AG09319 (cell line): ENCODE measurements at places on chromosomes 5 and 9.

GRCh38 chr5:141997358-141997960, 15.4 kb downstream of the GNPDA1 start:
- no peak for DNase-seq

GRCh38 chr5:111143910-111144309, 51.8 kb downstream of the WDR36 start:
- DNase-seq: peak; percentile 81

GRCh38 chr5:179805529-179806249, 977 bp downstream of the MGAT4B start:
- no peak for DNase-seq

GRCh38 chr5:112634166-112634565, 103.5 kb upstream of the APC start:
- no peak for DNase-seq

DNA sequence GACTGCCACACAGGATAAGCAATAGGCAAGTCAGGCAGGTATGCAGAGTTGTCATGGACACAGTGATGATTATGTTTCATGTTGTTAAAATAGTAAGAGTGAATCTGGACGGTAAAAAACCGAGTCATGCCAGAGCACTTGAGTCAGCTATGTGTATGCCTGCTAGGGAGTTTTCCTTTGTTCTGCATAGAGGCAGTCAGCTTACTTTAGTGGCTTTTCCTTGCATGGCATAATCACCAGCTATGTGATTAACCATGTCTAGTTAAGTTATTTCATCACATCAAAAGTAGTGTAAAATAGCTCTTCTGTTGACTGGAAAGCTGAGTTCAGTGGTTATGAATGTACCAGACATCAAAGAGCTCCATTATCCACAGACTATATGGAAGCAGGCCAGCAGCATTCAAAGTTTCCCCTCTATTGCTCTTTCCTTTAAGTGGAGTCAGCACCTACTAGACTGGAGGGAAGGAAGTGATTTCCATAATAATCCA, 989.8 kb downstream of the TLE1 start:
- peak; percentile 23 for DNase-seq

- DNase-seq: no peak
Measured at GRCh38 chr9:113587471-113588031, 124.0 kb downstream of the RGS3 start.

- DNase-seq: no peak
Measured at GRCh38 chr9:38671372-38671731, 48.6 kb downstream of the FAM240B start.

DNA sequence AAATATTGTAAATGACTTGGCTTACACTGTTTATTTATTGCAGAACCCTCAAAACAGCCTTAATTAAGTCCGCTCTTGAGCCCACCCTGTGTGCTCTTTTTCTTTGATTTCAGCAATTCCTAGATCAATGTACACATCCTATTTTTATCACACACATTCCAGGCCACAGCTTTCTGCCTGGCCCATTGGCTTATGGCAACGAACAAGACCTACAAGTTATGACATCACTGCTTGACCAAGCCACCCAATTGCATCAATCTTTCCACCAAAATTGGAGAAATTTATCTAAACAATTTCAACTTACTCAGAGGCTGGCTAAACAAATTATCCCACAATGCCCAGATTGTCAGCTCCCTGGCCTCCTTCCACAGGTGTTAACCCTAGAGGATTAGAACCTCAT, 158.4 kb downstream of the CPLANE1 start:
- no peak for DNase-seq

- no peak for DNase-seq
Measured at GRCh38 chr9:70069704-70070103, 26.1 kb downstream of the MAMDC2 start.

DNA sequence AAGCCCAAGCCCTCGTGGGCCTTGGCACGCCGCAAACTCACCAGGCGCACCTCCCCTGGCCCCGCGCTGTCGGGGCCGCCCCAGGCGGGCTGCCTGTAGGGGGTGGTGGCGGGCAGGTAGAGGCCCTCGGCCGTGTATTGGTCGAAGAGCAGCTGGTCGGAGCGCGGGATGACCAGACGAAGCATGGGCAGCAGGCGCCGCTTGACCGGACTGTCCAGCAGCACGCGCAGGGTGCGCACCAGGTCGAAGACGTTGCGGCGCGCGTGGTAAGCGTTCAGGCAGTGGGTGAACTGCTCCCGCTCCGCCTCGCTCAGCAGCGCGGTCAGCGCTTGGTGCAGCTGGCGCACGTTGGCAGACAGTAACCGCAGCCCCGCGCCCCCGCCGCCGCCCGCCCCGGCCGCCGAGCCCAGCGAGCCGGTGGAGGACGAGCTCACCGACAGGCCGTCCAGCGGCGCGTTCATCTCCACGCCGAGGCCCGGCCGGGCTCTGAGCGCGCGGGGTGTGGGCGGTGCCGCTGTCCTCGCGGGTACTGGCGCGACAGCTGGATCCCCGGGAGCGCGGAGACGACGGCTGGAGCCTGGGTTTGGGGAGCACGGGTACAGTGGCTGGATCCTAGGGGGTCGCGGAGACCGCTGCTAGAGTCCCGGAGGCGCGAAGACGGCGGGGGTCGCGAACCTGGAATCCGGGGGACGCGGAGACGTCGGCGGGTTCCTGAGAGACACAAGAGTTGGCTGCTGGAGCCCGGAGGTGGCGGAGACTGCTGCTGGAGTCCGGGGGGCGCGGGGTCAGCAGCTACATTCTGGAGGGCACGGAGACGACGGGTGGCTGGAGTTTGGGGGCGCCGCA, 709 bp downstream of the WHRN start:
- no peak for DNase-seq

- no peak for DNase-seq
Measured at GRCh38 chr5:86997516-86997915, 270.2 kb upstream of the RASA1 start.

GRCh38 chr9:75487856-75488718, 399.8 kb downstream of the OSTF1 start:
- no peak for DNase-seq

DNA sequence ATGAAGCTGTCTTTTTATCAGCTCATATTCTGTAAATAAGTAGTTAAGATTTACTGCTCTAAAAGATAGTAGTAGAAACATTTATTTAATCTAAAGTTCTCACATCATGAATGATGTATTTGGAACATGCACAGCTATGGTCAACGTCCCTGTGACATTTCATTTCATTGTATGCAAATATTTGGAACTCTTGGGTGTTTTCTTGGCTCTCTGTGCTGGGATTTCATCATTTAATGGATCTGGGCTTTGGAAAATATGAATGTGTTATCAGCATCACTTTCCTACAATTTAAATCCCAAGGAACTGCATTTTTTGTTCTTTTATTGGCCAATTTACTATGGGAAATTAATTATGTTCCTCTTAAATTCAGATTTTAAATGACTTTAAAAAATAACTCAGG, 462.9 kb downstream of the SEMA5A start:
- no peak for DNase-seq

GRCh38 chr5:152673601-152674000, 268.5 kb upstream of the NMUR2 start:
- DNase-seq: no peak

GRCh38 chr5:150993422-150993821, 27.0 kb upstream of the GPX3 start:
- no peak for DNase-seq

GRCh38 chr9:72649127-72649442, 127.7 kb downstream of the TMC1 start:
- no peak for DNase-seq

DNA sequence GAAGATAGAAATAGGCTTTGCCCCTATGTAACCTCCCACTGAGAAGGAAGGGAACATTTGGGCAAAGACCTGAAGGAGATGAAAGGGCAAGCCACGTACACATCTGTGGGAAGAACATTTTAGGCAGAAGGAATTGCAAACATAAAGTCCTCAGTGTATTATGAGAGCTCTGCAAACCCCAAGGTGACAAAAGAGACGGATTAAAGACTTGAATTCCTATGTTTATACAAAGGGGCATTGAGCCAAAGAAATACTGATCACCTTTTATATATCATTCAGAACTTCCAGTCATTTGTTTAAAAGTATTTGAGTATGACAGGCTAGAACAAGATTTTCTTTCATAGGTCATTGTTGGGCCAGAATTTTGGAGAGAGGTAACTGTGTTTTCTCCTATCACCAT, 90.2 kb upstream of the ATG10 start:
- no peak for DNase-seq

DNA sequence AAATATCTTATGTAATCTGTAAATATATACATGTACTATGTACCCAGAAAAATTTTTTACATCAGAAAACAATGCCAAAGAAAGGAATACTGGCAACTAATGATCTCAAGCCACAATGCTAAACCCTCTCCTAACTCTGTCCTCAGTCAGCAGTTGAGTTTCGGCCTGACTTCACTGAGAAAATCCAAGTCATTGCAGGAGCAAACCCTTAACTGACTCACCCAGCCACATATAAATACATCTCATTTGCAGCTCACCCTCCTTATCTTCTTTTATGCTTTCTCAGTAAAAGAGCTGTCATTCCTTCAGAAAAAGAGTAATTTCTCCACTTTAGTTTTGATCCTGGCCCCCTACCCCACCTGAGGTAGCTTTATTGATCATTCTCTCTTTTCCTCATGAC, 46.1 kb upstream of the TMED7 start:
- no peak for DNase-seq

DNA sequence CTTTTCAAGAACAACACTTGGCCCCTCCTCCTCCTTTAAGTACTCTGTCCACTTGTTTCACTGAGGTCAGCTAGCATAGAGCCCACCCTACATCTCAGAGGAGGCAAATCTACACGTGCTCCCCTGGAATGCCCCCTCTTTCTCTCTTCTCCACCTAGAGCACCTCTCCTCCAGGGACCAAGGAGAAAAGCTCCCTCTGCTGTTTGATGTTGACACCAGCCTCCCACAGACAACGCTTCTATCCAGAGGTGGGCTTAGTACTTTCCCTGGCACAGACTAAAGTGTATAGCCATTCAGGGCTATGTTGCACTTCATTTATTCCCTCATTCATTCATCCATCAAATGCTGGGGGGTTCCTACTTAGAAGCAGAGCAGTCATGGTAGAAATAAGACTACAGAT, 68.2 kb upstream of the TAF1L start:
- DNase-seq: no peak

GRCh38 chr5:39226558-39226957, 7.2 kb upstream of the FYB1 start:
- DNase-seq: no peak
